Fibroblast of villous mesenchyme (primary cell): ENCODE measurements at places on chromosomes 4 and X.
A peak's percentile ranks its signal among the peaks of the same experiment; 100 is the strongest.

- no peak for DNase-seq
Observed at GRCh38 chr4:16083241-16084191, at the start of gene PROM1. PROM1 (minus strand) TSS chr4:16084023; CDS start chr4:16075906, 8,117 bp downstream.

DNA sequence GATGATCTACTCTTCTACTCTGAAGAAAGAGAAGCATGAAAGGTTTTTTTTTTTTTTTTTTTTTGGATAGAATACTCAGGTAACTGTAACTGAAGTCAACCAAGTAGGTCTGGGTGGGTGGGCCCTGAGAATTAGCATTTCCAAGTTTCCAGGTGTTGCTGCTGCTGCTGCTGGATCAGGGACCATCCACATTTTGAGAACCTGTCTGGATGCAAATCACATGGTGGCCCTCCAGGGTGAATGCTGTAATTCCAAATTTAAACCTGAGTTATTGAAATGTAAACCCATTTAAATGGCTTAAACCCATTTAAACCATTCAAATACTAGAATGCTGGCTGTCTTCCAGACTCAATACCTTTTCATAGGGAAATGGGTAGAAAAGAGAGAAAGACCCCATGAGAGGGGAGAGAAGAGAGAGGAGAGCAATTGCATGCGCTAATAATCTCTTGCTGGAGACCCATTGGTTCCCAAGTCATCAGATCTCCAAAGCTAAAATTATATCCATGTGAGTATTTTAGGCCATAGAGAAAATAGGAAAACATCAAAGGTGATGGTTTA is 17.6 kb downstream of the SUPT20HL1 start:
- DNase-seq: no peak

DNA sequence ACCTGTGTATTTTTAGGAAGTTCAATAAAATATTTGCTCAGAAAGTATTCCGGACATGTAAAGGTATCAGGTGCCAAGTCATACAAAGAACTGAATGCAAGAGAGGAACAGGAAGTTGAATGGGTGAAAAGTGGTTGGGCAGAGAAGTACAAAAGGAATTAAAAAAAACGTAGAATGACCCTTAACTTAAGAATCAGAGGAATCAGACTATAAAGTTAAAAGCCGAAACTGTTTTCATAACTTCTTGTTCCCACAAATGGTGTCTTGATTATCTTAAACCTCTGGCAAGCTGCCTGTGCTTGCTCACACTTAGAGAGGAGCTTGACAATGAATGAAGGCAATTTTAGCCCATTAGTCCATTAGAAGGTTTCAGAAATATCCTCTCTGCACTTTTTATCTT is 81.6 kb upstream of the HHIP start:
- DNase-seq: peak; percentile 14

GRCh38 chr4:74451214-74451661 is 6.3 kb downstream of the AREG start:
- DNase-seq: peak; percentile 61

GRCh38 chr4:118974758-118975157 is 86.1 kb downstream of the SYNPO2 start:
- peak; percentile 24 for DNase-seq

DNA sequence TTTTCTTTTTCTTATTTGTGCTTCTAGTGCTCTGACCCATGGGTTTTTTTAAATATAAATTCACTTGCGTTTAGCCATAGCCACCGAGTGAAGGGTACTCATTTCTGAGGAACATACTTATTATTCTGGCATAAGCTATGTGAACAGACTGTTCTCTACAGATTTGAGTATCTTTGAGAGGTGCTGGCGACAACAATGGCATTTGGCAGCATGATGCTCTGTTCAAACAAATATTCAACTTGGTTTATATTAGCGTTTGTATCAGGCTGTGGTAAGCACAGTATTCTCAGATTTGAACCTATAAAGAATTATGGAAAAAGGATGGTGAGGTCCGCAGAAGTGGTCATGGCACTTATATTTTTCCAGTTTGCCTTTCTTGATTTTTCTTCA is 108.7 kb upstream of the LIMCH1 start:
- no peak for DNase-seq

DNA sequence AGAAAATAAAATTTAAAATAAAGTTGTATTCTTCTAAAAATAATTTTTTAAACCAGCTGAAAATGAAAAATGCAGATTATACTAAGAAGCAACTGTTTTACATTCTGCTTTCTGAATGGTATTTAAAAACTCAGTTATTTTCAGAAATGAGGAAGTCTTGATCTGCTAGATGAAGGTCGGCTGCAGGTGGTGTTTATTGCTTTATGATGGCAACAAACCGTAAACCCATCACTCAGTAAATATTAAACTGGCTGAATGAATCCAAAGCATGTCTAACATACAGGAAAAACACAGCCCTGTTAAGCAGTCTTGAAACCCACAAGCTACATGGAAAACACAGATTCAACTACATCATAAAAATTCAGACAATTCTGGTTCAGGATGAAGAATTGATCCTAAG is 29.3 kb downstream of the DYNLT3 start:
- peak; percentile 71 for DNase-seq

GRCh38 chrX:10189317-10190268 is 32.8 kb downstream of the CLCN4 start:
- peak; percentile 65 for DNase-seq

DNA sequence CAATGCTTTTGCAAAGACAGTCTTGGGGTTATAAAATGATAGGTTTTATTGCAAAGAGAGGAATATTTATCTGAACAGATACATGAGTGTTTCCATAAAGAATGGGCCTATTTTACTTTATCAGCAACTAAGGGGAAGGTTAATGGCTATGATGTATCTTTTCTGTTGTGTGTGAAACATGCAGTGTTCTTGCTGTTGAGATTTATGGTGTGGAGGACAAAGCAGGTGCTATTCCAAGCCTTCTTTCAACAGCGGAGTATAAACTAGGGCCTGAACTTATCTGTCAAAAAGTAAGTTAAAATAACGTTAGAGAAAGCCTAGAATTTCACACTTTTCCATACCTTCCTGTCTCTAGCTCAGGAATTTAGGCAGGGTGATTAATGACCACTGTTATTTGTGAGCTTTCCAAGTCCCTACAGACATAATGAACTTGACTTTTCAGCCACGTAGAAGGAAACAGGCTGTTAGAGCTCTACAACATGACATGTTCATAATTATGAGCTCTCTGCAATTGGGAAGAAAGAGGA is 411.4 kb downstream of the IL1RAPL1 start:
- no peak for DNase-seq

- peak; percentile 5 for DNase-seq
Observed at GRCh38 chrX:129932821-129933321, 26.9 kb downstream of the UTP14A start.

- DNase-seq: no peak
Observed at GRCh38 chr4:107213880-107214279, 177.8 kb upstream of the DKK2 start.

- no peak for DNase-seq
Observed at GRCh38 chr4:169626331-169627282, 6.2 kb downstream of the CLCN3 start.

- DNase-seq: no peak
Observed at GRCh38 chr4:59161249-59161648, 2038.9 kb upstream of the ADGRL3 start.

GRCh38 chr4:140309124-140309870 is 64.1 kb upstream of the SCOC start:
- DNase-seq: peak; percentile 19

- no peak for DNase-seq
Observed at GRCh38 chrX:45011131-45011530, 138.1 kb downstream of the KDM6A start.

GRCh38 chr4:27524224-27524623 is 663.6 kb downstream of the STIM2 start:
- peak; percentile 17 for DNase-seq

- no peak for DNase-seq
Observed at GRCh38 chr4:11404431-11404830, 24.3 kb downstream of the HS3ST1 start.

DNA sequence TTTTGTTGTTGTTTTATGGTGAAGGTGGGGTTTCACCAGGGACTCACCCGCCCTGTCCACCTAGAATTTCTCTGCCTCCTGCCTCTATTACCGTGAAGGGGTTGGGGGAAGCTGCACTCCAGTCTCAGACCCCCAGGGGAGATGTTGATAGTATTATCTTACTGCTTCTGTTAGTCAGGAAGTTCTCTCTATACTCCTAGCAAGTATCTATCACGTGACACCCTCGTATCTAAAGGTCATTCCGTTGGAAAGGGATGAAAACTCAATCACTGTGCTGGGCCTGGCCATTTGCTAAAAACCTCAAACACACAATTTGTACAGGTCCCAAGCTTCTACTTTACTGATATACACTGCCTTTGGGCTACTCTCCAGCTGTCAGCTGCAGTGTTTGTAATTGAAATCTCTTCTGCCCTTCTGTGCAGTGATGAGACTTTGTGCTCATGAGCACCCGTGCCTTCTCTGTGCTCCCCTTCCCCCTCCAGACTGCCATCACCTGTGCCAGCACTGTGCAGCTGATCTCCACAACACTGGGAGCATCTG is 188.5 kb upstream of the ANXA3 start:
- no peak for DNase-seq

GRCh38 chr4:137638934-137639333 is 106.6 kb upstream of the PCDH18 start:
- no peak for DNase-seq

- DNase-seq: no peak
Observed at GRCh38 chr4:53961351-53961750, 103.1 kb downstream of the CHIC2 start.

DNA sequence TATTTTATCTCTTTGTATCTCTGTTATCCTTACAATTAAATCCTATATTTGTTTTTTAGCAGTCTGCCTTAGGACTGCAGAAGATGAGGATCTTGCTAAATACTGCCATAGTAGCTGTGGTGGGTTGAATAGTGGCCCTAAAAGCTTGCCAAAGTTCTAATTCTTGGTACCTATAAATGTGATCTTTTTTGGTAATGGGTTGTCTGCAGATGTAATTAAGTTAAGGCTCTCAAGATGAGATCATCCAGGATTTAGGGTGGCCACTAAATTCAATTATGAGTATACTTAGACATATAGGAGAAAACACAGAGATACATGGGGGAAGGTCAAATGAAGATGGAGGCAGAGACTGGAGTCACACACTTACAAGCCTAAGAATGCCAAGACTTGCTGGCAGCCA is 1753.7 kb downstream of the RPA4 start:
- DNase-seq: no peak

GRCh38 chr4:136337216-136337615 is 1195.1 kb downstream of the PCDH18 start:
- DNase-seq: no peak

- DNase-seq: no peak
Observed at GRCh38 chr4:155692361-155692760, 25.7 kb downstream of the GUCY1A1 start.

GRCh38 chr4:8173492-8174242 is 15.1 kb upstream of the ABLIM2 start:
- DNase-seq: no peak

GRCh38 chr4:76733068-76733771 is 164.7 kb downstream of the SOWAHB start:
- DNase-seq: no peak

DNA sequence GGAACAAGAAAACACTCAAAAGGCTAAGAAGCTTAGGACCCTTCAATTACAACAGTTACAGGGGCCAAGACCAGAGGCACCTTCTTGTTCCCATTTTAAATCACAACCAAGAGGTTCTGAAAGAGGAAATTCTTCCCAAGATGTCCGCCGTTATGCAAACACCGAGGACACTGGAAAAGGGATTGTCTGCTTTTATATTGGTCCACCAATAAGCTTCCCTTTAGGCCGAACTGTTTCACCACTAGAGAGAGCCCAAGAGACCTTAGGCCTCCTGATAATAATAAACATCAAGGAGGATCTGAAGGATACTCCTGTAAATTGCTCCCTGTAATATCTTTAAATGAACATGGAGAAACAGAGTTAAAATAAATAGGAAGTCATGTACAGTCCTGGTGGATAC is 92.6 kb upstream of the NLRP2B start:
- DNase-seq: no peak

DNA sequence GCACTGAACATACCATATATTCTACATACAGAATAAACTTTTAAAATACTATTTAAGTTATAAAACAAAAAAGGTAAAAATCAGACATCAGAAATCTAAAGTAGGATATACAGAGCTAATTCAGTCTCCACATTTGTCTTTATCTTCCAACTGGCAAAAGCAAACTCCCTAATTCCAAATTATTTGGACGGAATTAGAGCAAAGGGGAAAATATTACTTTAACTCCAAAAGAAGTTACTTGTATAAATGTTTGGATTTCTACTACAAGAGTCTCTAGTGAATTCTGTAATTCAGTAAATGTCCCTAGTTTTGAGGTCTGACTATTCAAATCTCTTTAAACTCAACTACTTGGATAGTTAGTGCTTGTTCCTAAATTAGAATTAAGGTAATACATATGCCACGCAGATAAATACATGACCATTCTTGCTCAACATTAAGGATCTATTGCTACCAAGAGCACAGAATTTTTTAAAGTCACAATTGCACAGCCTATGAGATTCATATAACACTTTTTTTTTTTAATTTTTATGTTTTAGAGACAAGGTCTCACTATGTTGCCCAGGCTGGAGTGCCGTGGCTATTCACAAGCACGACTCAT is 7.3 kb downstream of the ZNF280C start:
- DNase-seq: no peak

DNA sequence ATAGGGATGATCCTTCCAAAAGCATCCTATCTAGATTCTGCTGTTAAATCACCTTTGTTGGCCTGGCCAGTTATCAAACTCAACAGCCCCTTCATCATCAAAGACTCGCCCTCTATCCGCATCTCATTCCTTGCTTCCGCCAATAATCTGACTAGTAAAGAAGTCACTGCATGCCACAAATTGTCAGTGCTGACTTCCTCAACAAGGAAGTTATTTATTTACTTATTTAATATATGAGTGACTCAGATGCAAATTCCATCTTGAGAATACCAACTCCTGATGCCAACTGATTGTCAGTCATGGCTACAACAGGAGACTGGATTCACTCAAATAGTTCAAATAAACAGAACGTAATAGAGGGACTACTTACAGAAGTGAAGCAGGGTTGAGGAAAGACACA is 283.8 kb downstream of the TRIML1 start:
- DNase-seq: no peak

- peak; percentile 55 for DNase-seq
Observed at GRCh38 chr4:102343964-102344519, 1.2 kb downstream of the SLC39A8 start.

DNA sequence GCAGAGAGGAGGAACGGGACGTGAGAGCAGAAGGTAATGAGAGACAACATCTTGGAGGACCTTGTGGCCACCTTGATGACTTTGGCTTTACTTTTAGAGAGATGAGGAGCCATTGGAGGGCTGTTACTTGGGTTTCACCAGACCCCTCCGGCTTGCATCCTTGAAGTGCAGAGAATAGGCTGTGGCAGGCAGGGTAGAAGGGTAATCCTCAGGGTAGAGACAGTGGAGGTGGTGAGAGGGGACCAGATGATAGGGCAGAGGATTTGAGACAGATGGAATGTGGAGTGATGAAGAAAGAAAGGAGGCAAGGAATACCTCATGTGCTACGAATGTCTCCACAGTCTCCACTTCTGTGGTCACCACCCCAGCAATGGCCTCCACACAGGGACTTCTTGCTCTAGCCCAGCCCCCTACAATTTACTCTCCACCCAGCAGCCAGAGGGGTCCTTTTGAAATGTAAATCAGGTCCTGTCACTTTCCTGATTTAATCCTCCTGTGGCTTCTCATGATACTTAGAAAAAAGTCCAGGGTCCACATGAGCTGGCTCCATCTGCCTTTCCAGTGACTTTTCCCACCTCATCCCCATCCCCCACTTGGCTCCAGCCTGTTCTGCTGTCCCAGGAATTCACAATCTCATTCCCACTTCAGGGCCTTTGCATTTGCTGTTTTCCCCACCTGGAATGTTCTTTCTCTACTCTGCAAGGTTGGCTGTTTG is 115.0 kb downstream of the PJA1 start:
- DNase-seq: no peak

GRCh38 chrX:23317799-23318724 is 16.6 kb upstream of the PTCHD1 start:
- DNase-seq: no peak
